ENCODE measurements at places on chromosomes 4 and X.
A peak's percentile ranks its signal among the peaks of the same experiment; 100 is the strongest.

- DNase-seq, result peak; percentile 3
These were observed 45.5 kb downstream of the FAM9B start for GRCh38 chrX:8988446-8988845.

DNA sequence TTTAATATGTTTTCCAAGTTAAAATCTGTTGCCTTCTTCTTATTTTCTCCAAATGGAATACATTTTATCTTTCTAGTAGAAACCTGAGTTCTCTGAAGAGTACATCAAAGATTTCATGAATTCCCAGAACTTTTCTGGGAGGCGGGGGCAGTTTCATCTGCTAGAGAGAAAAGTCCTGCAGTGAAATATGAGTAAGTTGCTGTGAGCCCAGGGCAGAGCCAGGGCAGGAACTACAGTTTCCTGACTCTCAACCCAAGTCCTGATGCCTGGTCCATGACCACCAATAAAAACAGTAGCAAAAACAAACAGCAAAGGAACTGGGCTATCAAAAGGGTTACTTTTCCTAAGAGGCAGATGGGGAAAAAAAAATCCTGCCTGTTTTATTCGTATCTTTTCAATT is 239.4 kb upstream of the CTSO start:
- no peak for DNase-seq

DNA sequence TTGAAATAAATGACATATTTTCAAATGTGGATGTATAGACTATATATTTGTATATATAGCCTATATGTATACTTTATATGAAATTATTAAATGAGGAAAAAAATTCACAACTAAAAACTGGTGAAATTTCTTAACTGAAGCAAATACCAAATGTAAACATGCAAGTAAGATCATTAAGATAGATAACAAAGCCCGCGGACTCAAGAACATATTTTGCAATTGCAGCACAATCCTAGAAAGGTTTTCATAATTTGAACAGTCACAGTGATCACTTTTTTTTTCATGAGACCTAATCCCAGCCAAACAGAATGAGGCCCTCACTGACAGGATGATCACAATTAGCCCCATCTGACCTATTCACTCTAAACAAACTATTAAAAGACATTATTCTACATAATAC is 123.2 kb downstream of the SPOCK3 start:
- no peak for DNase-seq

- no peak for DNase-seq
These were observed 13.9 kb downstream of the PAGE2 start for GRCh38 chrX:55102754-55103153.

- DNase-seq, result no peak
These were observed 6.8 kb downstream of the ZFP42 start for GRCh38 chr4:188002323-188002722.

DNA sequence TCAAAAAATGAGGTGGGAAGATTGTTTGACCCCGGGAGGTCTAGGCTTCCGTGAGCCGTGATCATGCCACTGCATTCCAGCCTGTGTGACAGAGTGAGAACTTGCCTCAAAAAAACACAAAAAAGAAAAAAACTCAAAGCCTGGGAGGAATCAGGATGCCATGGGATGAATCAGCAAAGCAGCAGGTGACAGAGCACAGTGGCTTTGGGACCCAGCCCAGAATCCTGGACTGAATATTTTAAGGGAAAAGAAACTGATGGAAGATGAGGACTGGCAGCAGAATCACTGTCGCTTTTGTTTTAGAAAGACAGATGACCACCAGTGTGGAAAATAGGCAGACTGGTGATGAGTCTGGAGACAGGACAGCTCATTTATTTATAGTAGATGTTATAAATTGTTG is 16.6 kb downstream of the S100G start:
- DNase-seq, result no peak

DNA sequence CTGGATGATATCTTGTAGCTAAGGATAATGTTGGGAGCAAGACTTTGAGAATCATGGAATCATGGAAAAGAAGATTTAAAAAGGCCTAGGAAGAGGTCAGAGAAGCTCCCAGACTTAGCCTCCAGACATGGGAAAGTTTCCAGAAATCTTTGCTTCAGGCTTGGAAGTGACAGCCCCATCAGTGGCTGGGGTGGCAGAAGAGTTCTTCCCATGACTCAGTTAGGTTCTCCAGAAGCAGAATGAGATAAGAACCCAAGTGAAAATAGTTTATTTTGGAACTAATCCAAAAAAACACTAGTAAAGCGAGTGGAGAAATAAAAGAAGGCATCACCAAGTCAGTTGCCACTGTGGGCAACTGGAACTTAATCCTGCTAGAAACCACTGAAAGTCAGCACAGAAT is 506.9 kb downstream of the MID1IP1 start:
- no peak for DNase-seq
